ENCODE measurements at places on chromosomes 1 and 21. TPM values are rescaled to one million over a fixed set of nuclear protein-coding genes. Genes with fewer than 3 reads are reported as not detected.

DNA sequence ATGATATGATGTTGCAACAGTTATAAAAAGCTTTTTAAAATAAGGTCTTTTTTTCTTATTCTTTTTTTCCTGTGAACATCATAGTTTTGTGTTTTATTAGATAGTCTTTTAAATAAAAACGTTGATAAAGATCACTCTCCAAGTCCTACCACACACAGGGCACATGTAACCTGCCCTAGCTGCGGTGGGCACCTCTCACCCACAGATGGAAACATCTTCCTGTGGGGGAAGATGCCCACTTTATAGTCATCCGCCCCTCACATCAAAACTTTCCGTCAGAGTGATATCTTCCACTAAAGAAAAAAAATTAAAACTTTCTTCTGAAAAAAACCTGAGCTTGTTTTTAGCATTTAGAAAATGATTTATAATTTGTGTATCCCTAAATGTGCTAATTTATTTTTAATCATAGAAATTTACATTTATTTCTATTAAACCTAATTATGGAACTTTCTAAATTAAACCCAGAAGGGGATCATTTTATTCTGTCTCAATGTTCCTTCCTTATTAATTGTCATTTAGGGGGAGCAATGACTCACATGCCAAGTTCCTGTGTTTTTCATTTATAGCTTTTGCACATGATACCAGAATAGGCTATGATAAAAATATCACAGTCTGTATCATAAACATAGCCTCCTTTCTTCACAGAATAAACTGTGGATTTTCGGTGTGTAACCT, 24.7 kb downstream of the TNFRSF9 start:
- no peaks in the 10 kb centered on the region for H3K4me1 ChIP-seq
- no peaks in the 10 kb centered on the region for H3K27me3 ChIP-seq
- no peaks in the 10 kb centered on the region for H3K36me3 ChIP-seq
- DNase-seq: no peak
- no peak overlapping the region for H3K4me3 ChIP-seq

- peaks cover 3% of the 10 kb centered on the region for H3K4me1 ChIP-seq
- no peaks in the 10 kb centered on the region for H3K27me3 ChIP-seq
- H3K27ac ChIP-seq: peak overlapping the region; percentile 75
- no peak for DNase-seq
- no peak overlapping the region for H3K4me3 ChIP-seq
- H3K36me3 ChIP-seq: peaks cover 10% of the 10 kb centered on the region
Observed at GRCh38 chr1:161217831-161218230, 2.7 kb downstream of the FCER1G start.

DNA sequence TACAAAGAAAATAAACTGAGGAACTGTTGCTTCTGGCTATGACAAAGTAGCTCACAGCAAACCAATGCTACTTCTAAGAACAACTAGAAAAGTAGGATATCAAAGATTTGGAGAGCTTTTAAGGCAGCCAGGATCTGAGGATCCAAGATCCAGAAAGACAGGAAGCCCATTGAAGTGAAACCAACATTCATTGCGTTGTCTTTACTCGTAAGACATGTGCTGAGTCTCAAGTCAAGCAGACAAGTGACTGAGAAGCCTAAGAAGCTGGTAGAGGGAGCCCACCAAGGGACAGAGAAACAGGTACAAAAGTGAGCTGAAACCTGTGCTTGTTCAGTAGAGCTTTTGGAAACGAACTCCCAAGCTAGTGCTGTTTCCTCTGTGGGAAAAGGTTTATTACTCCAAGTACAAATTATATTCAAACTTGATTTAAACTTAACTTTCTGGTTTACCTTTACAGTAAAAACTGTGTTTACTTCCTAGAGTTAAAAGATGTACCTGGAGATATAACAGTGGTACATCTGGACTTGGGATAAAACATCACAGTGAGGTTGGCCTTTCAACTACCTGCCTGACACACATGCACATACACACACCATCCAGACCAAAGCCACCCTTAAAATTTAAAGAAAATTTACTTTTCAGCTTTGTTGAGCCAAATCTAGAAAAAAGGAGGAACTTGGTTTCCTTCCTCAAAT, 41.2 kb downstream of the NME7 start:
- no peak for DNase-seq
- H3K4me3 ChIP-seq: no peak overlapping the region
- no peaks in the 10 kb centered on the region for H3K4me1 ChIP-seq

DNA sequence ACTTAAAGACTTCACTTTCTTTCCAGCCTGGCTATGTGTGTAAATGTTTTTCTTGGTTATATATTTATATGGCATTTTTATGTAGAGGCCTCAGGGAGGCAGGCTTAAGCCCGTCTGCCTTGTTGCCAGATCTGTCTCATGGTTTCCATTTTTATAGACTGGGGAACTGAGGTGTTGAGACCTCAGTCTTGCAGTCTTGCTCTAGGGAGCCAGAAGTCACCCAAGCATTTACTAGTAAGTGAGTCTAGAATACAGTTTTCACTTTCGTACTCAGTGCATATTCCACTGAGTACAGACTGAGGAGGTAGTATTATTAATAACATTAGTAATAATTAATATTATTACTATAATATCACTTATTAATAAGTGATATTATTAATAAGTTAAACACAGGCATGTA, 161.4 kb downstream of the UCK2 start:
- H3K4me3 ChIP-seq: no peak overlapping the region
- no peaks in the 10 kb centered on the region for H3K36me3 ChIP-seq
- H3K27me3 ChIP-seq: no peaks in the 10 kb centered on the region
- no peaks in the 10 kb centered on the region for H3K4me1 ChIP-seq

CNKSR1 gene
- total RNA-seq: 29.9 TPM

- H3K27me3 ChIP-seq: peaks cover 11% of the 10 kb centered on the region
- no peak overlapping the region for H3K27ac ChIP-seq
- DNase-seq: no peak
- H3K4me3 ChIP-seq: no peak overlapping the region
Observed at GRCh38 chr1:115501476-115501875, 140.3 kb upstream of the VANGL1 start.

LRRC3 gene
- total RNA-seq: 3.6 TPM
